ENCODE measurements at places on chromosomes 16 and 17.

GRCh38 chr17:80573701-80574100 is 29.1 kb downstream of the RPTOR start:
- DNase-seq: no peak

DNA sequence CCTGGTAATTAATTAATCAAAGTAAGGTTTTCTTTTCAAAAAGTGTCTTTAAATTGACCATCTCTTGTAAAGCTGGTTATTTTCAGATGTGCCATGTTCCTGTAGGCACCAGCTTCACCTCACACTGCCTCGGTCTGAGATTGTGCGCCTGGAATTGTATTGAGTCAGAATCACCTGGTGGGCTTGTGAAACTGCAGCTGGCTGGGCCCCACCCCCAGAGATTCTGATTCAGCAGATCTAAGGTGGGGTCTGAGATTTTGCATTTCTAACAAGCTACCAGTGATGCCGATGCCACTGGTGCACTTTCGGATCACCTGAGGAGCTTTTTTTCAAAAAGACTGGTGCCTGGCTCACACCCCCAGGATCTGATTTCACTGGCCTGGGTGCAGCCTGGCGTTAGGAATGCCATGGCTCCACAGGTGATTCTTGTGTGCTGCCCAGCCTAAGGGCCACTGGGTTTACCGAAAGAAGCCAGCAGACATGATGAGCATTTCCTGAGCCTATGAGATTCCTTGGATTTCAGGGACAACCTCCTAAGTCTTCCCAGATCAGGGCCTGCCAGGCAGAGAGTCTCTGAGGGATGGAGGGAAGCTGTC is 59.2 kb upstream of the TOB1 start:
- no peak for DNase-seq

DNA sequence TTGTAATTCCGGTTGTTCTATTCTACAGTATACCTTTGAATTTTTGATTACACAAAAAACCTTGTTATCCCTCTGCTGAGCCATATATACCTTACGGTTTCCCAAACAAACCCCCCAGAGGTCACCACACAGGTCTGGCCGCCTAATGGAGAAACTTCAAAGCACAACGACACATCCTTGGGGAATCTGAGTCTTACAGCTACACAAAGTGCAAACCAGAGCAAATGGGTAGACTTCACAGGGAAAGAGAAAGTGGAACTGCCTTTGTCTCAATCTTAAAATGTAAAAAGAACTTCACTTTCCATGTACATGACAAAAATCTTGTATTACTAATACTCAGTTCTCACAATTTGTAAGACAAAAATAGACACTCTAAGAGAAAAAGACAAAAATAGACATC is 2.7 kb downstream of the FBXO31 start:
- DNase-seq: no peak

DNA sequence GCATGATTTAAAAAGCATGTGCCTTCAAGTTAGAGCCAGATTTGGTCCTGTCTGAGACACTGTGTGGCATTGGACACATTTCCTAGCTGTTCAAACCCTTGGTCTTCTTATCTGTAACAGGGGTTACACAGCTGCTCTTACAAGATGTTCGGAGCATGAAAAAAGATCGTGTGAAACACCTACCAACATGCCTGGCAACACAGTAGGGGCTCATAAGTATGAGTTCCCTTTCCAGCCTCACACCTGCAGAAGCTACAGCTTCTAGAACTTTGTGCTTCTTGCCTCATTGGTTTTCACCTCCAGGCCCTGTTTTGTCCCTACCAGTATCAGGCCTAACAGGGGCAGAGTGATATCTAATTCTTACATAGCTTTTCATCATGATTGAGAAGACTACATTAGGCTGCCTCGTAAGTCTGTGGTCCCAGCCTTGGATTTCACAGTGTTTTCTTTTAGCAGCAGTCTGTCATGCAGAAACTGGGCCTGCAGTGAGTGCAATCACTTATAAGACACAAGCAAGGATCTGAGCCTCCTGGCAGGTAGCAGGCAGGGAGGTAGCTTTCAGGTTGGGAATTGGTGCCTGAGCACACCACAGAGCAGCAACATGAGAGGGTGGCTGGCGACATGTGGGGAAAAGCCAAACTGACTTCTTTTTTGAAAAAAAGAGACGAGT is 78.8 kb downstream of the CCDC182 start:
- DNase-seq: peak; percentile 3

DNA sequence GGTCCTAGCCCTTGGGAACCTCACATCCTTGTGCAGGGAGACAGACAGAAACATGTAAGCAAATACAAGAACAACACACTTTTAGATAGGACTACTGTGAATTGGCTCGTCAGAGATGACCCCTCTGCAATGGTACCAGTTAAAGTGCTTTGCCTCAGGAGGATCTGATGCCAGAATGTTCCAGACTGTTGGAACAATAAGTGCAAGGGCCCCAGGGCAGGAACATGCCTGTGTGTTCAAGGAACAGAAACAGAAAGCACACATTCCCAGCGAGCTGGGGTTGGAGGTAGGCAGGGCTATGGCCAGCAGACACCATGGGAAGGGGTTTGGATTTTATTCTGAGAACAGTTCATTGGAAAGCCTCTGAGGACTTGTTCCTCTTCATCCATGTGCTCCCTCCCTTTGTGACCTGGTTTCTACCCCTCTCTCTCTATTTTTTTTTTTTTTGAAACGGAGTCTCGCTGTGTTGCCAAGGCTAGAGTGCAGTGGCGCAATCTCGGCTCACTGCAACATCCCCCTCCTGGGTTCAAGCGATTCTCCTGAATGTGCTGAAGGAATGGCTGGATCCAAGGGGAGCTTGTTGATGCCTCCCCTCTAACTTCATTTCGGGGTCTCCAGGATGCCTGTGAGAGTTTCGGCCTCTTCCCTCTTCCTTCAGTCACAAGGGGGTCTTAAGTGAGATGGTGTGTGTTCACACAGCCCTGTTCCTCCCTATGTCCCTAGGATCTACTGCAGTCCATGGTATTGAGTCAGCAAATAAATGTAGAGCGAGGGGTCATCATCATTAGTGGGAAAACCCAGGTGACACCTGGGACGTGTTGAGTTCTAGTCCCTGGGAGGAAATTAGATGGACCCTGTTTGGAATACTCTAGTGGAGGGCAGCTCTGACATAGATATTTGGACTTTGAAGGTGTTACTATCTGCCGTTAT is 6.4 kb downstream of the STAT5A start:
- DNase-seq: no peak

DNA sequence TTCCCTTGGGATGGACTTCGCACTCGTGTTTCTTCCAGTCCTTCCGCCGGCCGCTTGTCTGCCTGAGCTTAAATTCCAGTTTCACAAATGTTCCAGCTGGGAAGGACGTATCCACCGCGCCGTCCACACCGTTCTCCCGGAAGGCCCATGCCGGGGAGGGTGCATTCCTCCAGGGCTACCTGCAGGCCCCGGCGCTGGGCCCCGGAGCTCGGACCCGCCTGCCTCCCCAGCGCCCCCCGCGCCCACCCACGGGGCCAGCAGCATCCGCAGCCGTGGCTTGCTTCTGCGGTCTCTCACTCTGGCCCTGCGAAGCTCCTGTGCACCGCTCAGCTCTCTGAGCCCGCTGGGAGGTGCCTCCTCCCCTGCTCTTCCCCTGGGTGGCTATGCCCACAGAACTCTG is 2084.1 kb downstream of the TP53TG3F start:
- DNase-seq: no peak

DNA sequence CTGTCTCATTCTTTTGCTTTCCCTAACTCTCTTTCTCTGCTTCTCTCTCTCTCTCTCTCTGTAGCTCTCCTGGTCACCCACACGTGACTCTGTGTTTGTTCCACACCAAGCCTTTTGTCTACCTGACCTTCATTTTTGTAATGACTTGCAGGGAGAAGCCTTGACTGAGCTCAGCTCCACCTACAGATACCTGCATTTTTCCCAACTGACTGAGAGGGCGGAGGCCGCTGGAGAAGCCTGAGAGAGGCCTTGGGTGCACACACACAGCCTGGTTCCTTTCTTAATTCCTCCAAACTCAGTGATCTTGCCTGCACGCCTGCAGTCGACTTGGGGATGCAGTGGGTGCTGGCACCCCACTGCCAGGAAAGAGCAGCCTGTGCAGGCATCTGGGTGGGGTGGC is 68.8 kb downstream of the LYRM1 start:
- DNase-seq: no peak

- DNase-seq: no peak
Measured at GRCh38 chr17:6191405-6192324, 121.5 kb downstream of the WSCD1 start.

- DNase-seq: no peak
Measured at GRCh38 chr16:66728804-66729203, 22.6 kb downstream of the DYNC1LI2 start.

GRCh38 chr16:740459-740763 is 386 bp downstream of the CIAO3 start:
- no peak for DNase-seq

GRCh38 chr16:23148513-23149266 is 562 bp downstream of the USP31 start:
- peak; percentile 79 for DNase-seq

- DNase-seq: peak; percentile 25
Measured at GRCh38 chr17:82929676-82930042, 89.8 kb upstream of the ZNF750 start.

DNA sequence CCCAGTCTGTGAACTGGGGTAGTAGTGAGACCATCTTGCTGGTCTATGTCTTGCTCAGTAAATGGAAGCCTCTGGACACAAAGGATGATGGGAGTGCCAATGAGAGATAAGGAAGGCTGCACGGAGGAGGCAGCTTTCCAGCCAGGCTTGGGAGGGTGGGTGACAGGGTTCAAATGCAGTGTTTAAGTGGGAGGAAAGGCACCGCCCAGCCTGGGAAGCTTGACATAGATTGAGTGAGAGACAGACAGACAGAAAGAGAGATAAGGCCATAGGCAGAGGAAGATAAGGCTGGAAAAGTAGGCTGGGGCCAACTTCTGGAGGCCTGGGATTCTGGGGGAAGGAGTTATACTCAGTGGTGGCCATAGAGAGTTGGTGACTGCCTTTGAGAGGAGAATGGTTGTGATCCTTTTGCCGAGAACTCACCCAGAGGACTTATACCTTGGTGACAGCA is 7.2 kb upstream of the COL1A1 start:
- DNase-seq: no peak

- no peak for DNase-seq
Measured at GRCh38 chr17:77097631-77098180, 43.1 kb upstream of the SEC14L1 start.

- no peak for DNase-seq
Measured at GRCh38 chr16:12253731-12254130, 277.2 kb downstream of the SNX29 start.

DNA sequence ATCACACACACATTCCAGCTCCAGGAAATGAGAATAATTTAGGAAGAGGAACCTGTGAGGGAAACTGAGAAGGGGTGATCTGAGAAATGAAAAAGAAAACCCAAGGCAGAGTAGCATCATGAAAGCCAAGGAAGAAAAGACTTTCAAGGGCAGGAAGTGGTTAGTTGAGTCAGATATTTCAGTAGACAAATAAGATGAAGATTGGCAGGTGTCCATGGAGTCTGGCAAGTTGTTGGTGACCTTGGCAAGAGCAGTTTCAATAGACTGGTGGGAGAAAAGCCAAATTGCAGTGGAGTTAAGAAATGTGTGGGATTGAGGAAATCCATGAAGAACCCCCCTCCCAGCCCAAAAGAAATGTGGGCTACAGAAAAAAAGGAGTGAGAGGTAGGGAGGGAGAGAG is 10.7 kb downstream of the GNAO1 start:
- DNase-seq: no peak

DNA sequence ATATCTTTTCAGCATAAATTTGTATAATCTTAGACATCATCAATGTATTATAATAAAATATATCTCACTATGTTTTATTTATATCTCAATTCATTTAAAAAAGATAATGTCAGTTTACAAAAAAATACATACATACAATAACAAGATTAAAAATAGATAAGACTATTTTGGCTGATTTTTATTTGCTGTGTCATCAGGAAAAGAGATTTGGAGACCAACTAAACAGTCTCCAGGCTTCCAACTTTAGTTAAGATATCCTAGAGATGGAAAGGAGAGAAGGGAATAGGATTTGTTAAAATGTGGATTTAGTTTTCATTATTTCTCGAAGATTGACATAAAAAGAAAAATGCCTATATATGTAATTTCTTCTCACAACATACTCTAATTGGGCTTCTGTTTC is 433.8 kb upstream of the TOM1L1 start:
- DNase-seq: no peak

GRCh38 chr16:85416228-85417109 is 196.7 kb upstream of the GSE1 start:
- DNase-seq: no peak

GRCh38 chr17:78496311-78496710 is 80.9 kb downstream of the DNAH17 start:
- no peak for DNase-seq

- no peak for DNase-seq
Measured at GRCh38 chr17:10626390-10626789, 30.7 kb downstream of the MYH3 start.

GRCh38 chr17:76556765-76557367 is 17.0 kb downstream of the PRCD start:
- DNase-seq: no peak

- DNase-seq: no peak
Measured at GRCh38 chr17:41417576-41418015, 6.8 kb downstream of the KRT37 start.

GRCh38 chr17:8712698-8713097 is 31.9 kb downstream of the CCDC42 start:
- no peak for DNase-seq

DNA sequence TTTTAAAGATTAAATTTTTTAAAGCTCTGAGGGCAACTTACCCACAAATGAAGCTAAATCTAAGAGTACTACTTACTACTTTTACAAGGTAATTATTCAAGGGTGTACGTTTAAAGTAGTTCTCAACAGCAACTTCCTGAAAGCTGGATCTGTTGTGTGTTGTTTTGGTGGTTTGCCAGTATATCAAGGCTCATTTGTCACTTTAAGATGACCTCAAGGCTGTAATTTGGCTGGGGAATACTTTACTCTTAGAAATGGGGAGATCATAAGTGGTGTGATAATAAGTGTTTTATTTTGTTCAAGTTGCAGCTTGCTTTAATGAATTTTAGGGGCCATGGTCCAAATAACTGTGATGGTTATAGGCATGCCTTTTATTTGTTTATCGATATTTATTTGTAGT is 30.4 kb downstream of the AP2B1 start:
- no peak for DNase-seq

DNA sequence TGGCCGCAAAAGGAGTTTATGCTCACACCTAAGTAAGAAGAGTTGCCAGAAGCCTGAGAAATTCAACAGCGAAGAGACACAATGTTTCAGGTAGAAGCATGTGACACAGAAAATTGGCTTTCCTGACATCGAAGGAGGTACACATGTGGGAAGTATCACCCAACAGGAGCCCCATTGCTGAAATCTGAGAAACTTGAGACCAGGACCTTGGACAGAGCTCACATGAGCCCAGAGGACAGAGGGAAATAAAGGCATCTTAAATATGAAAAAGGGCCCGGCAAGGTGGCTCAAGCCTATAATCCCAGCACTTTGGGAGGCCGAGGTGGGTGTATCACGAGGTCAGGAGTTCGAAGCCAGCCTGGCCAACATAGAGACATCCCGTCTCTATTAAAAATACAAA is 304.1 kb upstream of the C16orf82 start:
- no peak for DNase-seq

- no peak for DNase-seq
Measured at GRCh38 chr17:64096037-64096436, 33.9 kb downstream of the ERN1 start.

Measured in right forelimb (tissue), 1 donor.